Activated CD4-positive, alpha-beta memory T cell treated with anti-CD3 and anti-CD28 coated beads, Interleukin-2, amount 10 ng/mL, durations not matched to agents 7 days and 5 days (primary cell): ENCODE measurements at places on chromosomes 16 and 17. TPM values are rescaled to one million over a fixed set of nuclear protein-coding genes. Genes with fewer than 3 reads are reported as not detected.
A peak's percentile ranks its signal among the peaks of the same experiment; 100 is the strongest.

- H3K36me3 ChIP-seq, result no peaks in the 10 kb centered on the region
- peaks cover 4% of the 10 kb centered on the region for H3K27me3 ChIP-seq
Observed at GRCh38 chr16:51140112-51140511, 11.0 kb downstream of the SALL1 start.

GRCh38 chr16:74456290-74456625, 35.0 kb upstream of the CLEC18B start:
- no peak overlapping the region for H3K27ac ChIP-seq
- peaks cover 5% of the 10 kb centered on the region for H3K4me1 ChIP-seq
- H3K27me3 ChIP-seq, result no peaks in the 10 kb centered on the region
- no peak for DNase-seq
- peaks cover 65% of the 10 kb centered on the region for H3K36me3 ChIP-seq

- no peak overlapping the region for H3K4me3 ChIP-seq
- no peak overlapping the region for H3K27ac ChIP-seq
- DNase-seq, result no peak
- peaks cover 20% of the 10 kb centered on the region for H3K36me3 ChIP-seq
- no peaks in the 10 kb centered on the region for H3K27me3 ChIP-seq
Observed at GRCh38 chr16:53159781-53160436, 105.1 kb downstream of the CHD9 start.

- H3K36me3 ChIP-seq, result peaks cover 44% of the 10 kb centered on the region
- peaks cover 31% of the 10 kb centered on the region for H3K4me1 ChIP-seq
- no peak overlapping the region for H3K4me3 ChIP-seq
Observed at GRCh38 chr17:8918807-8919465, 46.6 kb downstream of the PIK3R5 start.

DNA sequence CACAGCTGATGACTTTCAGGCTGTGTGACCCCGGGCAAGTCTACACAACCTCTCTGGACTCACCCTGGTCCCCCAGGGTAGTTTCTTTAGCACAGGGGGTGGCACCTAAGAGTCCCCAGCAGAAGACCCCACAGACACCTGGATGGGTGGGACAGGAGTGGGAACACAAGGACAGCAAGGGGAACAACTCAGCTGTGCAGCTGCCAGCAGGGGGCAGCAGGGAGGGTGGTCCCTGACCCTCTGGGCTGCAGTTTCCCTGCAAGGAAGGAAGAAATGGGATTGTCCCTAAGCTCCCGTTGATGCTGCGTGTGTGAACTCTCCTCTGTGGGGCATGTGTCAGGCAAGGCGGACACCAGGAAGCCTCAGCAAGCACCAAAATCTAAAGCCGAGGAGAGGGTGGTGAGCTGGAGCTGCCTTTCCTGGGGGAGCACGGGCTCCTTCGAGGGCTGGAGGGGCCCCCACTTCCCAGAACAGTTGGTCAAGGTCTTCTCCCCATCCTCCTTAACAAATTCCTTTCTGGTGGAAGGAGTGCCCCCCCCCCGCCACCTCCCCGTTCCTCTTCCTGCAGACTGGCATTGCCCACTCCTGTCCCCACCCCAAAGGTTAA, 24.1 kb upstream of the CDH5 start:
- H3K27ac ChIP-seq, result no peak overlapping the region
- no peak overlapping the region for H3K4me3 ChIP-seq
- no peaks in the 10 kb centered on the region for H3K36me3 ChIP-seq
- no peaks in the 10 kb centered on the region for H3K4me1 ChIP-seq
- DNase-seq, result no peak

DNA sequence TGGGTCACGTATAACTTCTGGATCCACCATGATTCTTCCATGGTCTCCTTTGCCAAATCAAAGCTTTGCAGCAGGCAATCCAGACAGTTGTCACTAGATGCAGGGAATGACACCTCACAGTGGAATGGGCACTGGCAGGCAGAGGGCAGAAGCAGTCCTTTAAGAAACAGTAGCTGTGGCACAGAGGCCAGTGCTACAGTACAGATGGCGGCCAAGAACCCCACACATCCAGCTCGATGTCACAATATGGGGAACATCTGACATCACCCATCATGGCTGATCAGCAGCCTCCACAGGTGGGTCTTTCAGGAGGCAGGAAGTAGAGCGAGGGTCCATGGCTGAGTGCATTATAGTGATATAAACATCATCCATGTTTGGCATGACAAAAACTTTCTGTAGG, 18.8 kb upstream of the ERN1 start:
- peaks cover 29% of the 10 kb centered on the region for H3K36me3 ChIP-seq
- peak overlapping the region; percentile 17 for H3K27ac ChIP-seq
- H3K27me3 ChIP-seq, result no peaks in the 10 kb centered on the region
- DNase-seq, result no peak
- H3K4me1 ChIP-seq, result peaks cover 25% of the 10 kb centered on the region

- no peaks in the 10 kb centered on the region for H3K27me3 ChIP-seq
- peaks cover 18% of the 10 kb centered on the region for H3K4me1 ChIP-seq
- no peak for DNase-seq
- H3K27ac ChIP-seq, result no peak overlapping the region
- no peaks in the 10 kb centered on the region for H3K36me3 ChIP-seq
Observed at GRCh38 chr17:39939106-39939505, 11.6 kb downstream of the LRRC3C start.

DNA sequence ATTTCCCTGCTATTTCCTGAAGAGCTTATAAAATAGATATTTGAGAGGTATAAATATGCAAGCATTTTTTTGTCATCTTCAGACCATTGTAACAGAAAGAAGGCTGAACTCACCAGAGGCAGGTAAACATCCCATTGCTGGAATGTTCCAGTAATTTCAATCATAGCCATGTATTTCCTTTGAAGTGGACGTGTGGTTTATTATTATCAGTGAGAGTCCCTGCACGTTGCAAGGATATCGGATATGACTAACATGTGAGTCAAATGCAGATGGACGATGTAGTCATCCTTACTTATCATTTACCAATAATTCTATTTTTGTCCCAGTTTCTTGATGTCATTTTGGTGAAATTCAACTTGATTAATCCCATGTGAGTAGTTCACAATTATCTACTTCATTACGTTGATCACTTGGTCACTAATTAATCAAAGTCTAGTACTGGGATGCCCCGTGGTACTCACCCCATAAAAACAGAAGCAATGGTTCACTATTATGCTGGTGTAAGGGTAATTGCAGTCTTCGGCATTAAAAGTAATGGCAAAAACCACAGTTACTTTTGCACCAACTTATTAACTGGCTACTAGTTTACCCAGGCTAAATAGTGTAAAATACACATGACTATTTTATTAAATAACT, 89.5 kb downstream of the VAT1L start:
- H3K27me3 ChIP-seq, result no peaks in the 10 kb centered on the region
- H3K4me3 ChIP-seq, result no peak overlapping the region
- H3K36me3 ChIP-seq, result no peaks in the 10 kb centered on the region
- no peaks in the 10 kb centered on the region for H3K4me1 ChIP-seq
- DNase-seq, result no peak
- H3K27ac ChIP-seq, result no peak overlapping the region

DNA sequence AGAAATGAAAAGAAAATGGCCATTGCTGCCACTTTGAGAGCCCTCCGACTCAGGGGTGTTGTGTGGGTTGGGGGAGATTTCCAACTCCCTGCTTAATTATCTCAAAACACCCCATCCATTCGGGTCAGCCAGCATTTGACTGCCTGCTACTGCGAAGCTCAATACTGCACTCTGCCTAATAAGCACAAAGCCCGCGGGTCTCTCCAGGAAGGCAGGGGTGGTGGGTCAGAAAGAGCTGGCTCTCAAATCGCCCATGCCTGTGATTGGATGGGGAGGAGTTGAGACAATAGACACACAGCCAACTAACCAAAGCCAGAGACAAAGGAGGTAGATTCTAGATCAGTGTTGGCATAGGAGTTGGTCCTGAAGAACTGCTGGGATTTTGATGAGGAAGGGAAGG, 2.3 kb upstream of the XAF1 start:
- H3K4me3 ChIP-seq, result peak overlapping the region; percentile 18
- peaks cover 48% of the 10 kb centered on the region for H3K4me1 ChIP-seq
- H3K36me3 ChIP-seq, result peaks cover 28% of the 10 kb centered on the region

DNA sequence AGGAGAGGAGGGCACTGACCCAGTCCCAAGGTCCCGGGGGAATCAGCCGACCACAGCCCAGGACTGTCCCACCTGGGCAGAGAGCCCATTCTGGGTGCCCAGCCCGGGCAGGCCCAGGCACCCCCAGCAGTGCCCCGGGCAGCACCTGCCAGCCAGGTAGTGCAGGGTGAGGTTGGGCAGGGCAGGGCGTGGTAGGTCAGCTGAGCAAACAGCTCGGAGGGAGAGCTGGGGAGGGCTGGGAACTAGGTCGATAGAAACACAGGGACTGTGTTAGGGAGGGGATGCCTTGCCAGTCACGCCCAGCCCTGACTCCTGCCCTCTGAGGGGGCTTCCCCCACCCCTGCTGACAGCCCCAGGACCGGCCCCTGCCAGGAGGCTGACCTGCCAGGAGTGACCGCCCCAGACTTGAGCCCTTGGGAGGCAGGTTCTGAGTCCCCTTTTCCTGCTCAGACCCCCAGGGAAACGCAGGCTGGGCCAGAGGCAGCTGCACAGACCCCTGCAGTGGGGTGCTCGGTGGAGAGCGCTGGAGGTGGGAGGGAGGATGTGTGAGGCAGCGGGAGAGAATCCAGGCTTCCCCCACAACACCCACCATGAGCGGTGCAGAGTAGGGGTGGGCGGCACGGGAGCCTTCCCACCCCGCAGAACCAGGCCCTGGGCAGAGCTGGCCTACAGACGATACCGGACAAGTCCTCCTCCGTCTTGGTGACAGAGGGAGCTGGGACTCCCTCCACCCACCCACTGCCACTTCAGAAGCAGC, 4.7 kb downstream of the HS3ST6 start:
- H3K27ac ChIP-seq, result no peak overlapping the region
- H3K4me3 ChIP-seq, result no peak overlapping the region
- H3K27me3 ChIP-seq, result peaks cover 29% of the 10 kb centered on the region
- H3K4me1 ChIP-seq, result no peaks in the 10 kb centered on the region
- DNase-seq, result no peak

- H3K4me1 ChIP-seq, result peaks cover 11% of the 10 kb centered on the region
- H3K27me3 ChIP-seq, result peaks cover 32% of the 10 kb centered on the region
- DNase-seq, result peak; percentile 17
- H3K27ac ChIP-seq, result no peak overlapping the region
Observed at GRCh38 chr16:23296994-23297393, 5.1 kb upstream of the SCNN1B start.

DNA sequence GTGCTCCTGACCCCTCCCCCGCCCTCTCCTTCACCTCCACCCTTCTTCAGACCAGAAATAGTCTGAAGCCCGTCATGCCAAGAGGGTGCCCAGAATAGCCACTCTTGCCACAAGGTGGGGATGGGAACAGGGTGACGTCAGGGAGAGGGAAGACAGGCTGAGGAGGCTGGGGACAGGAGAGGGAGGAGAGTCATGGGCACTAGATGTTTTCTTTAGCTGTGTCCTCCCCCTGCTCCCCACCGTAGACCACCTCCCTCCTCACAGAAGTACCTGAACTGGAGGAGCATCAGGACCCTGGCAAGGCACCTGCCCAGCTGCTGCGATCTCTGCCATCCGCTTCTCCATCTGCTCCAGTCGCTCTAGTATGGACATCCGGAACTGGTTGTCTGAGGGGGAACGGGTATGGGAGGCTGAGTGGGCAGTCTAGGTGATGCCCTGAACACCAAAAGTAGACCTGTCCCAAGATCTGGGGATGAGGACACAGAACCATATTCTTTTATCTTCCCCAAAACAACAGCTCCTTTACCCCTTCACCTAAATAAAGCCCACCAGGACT, 6.6 kb upstream of the SPAG7 start:
- H3K27me3 ChIP-seq, result no peaks in the 10 kb centered on the region
- peaks cover 62% of the 10 kb centered on the region for H3K36me3 ChIP-seq
- no peak overlapping the region for H3K4me3 ChIP-seq

DNA sequence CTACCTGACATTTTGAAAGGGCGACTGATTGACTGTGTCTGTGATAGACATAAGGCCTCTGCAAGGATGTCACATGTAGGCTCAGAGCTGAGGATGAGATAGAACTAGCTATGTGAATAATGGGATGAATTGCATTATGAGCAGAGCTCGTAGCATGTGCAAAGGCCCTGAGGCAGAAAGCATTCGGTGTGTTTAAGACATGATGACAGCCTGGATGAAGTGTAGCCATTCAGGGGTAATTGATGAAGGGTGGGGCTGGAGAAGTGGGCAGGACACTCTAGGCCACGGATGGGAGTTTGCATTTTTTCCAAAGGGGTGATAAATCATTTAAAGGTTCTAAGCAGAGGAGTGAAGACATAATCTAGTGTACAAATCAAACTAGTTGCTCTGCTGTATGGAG, 62.6 kb downstream of the USP43 start:
- H3K36me3 ChIP-seq, result no peaks in the 10 kb centered on the region
- H3K4me3 ChIP-seq, result no peak overlapping the region
- no peak overlapping the region for H3K27ac ChIP-seq
- peaks cover 1% of the 10 kb centered on the region for H3K4me1 ChIP-seq

GRCh38 chr17:50213026-50214022, 11.9 kb upstream of the COL1A1 start:
- H3K27ac ChIP-seq, result no peak overlapping the region
- H3K27me3 ChIP-seq, result peaks cover 41% of the 10 kb centered on the region
- no peak overlapping the region for H3K4me3 ChIP-seq

DNA sequence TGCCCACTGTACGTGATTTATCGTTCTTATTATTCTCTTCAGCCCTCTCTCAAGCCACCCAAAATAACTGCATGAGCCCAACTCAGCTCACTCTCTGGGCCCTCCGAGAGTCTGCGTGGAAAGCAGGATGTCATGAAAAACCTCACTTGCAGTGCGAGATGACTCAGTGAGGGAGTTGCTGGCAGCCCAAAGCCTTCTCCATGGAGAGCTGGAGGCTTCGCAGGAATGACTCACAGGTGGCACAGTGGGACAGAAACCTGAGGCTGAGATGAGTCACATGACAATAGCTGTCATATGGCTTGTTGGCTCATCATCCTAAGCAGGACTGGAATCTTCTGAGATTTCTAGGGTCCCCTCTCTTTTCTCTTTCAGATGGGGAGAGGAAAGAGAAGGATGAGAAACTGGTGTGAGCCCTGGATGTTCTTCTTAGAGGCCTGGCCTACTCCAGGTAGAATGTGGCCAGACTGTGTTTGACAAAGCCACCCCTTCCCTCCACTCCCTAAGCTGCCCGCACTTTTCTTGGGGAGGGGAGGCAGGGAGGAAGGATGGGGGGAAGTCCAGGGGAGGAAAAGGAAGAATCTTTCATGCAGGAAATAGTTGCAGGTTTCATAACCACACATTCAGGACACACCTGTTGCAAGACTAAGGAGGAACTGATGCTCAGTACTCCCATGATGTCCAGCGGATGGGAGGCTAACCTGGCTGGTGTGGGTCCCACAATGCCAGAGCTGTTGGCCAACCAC, 160.6 kb upstream of the RPL38 start:
- H3K27ac ChIP-seq, result no peak overlapping the region
- H3K27me3 ChIP-seq, result peaks cover 8% of the 10 kb centered on the region
- no peak overlapping the region for H3K4me3 ChIP-seq
- H3K4me1 ChIP-seq, result peaks cover 14% of the 10 kb centered on the region

GRCh38 chr17:5715478-5715877, 131.2 kb upstream of the NLRP1 start:
- H3K36me3 ChIP-seq, result no peaks in the 10 kb centered on the region
- no peaks in the 10 kb centered on the region for H3K4me1 ChIP-seq
- H3K27me3 ChIP-seq, result peaks cover 23% of the 10 kb centered on the region
- H3K4me3 ChIP-seq, result no peak overlapping the region
- no peak for DNase-seq

Gene TNK1
- total RNA-seq, result 0.25 TPM

Gene KRTAP4-4
- not detected for total RNA-seq

Gene PPP1R1B
- total RNA-seq, result not detected

Gene GGT6
- total RNA-seq, result not detected

Gene SLFN11
- 72.6 TPM for total RNA-seq

Gene NTN1
- total RNA-seq, result not detected

Gene CHD9NB
- total RNA-seq, result 0.33 TPM

Gene HSD17B2
- not detected for total RNA-seq

Gene C17orf67
- total RNA-seq, result 4.1 TPM

Gene GCGR
- not detected for total RNA-seq

Gene WSCD1
- not detected for total RNA-seq

Gene ITGAX
- total RNA-seq, result 43.2 TPM

Gene TP53TG3
- total RNA-seq, result not detected

Gene ZP2
- total RNA-seq, result 0.10 TPM
